ENCODE measurements at places on chromosomes 7 and 10.

- DNase-seq, result no peak
These were observed 201.1 kb upstream of the PLXNA4 start for GRCh38 chr7:132777414-132777813.

DNA sequence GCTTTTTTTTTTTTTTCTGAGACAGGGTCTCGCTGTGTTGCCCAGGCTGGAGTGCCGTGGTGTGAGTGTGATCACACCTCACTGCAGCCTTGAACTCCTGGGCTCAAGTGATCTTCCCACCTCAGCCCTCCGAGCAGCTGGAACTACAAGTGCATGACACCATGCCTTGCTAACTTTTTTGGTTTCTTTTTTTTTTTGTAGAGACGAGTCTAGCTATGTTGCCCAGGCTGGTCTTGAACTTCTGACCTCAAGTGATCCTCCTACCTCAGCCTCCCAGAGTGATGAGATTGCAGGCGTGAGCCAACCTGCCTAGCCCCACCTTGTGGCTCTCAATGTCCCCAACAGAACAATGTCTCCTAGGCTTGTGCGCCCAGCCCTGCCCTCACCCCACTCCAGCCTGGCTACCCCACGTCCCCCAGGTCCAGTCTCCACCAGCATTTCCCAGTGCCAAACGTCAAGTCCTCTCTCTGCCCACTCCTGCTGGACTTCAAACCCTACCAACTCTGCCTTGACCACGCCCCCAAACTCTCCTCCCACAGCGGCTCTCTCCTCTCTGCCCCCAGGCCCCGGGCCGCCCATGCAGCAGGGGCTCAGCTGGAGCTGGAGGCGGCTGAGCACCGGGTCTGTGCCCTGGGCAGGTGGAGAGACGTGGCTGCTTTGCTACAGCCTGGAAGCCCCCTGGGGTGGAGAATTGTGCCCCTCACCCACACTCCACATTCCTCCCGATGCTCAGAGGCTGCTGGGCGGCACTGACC is 18.9 kb downstream of the BHLHA15 start:
- no peak for DNase-seq

DNA sequence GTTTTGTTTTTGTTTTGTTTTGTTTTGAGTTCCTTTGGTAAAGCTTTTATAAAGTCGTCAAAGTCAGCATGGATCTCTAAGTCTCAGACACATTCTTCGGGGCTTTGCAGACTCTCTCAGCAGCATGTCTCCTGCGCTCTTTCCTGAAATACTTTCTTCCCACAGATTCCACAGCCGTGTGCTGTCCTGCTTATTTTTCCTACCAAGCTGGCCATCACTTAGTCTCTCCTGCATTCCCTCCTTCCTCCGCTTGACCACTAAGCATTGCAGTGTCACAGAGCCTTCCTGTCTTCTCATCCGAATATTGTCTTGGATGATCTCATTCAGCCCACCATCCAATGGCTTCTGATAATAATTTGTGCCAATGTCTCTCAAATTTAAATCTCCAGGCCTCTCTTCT is 434.3 kb upstream of the C7orf33 start:
- DNase-seq, result peak; percentile 57

DNA sequence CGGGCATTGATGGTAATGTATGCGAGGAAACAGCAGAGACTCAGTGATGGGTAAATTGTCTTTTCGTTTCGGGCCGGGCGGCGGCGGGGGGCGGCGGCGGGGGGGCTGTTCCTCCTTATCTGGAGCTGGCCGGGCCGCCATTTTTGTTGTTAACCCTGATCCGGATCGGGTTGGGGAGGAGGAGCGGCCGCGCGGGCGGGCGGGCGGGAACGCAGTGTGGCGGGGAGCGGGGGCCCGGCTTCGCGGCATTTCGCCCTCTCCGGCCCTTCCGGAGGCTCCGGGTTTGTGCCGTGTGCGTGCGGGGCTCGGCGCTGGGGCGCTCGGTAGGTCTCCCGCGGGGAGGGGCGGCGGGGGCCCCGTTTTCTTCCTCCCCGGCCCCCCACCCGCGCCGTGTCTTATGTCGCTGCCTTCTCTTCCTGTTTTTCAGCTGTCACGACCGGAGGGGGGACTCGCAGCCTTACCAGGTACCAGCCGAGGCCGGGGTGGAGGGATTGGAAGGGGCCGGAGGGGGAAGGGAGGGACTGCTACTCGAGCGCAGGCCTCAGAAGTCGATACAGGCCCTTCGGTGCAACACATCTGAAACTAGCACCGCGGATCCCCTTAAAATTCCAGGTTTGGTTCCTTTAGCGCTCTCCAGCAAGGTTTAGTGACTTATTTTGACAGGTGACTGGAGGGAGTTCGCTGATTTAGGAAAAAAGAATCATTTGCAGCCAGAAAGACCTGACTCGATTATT is 820 bp downstream of the WAC start:
- DNase-seq, result peak; percentile 23

DNA sequence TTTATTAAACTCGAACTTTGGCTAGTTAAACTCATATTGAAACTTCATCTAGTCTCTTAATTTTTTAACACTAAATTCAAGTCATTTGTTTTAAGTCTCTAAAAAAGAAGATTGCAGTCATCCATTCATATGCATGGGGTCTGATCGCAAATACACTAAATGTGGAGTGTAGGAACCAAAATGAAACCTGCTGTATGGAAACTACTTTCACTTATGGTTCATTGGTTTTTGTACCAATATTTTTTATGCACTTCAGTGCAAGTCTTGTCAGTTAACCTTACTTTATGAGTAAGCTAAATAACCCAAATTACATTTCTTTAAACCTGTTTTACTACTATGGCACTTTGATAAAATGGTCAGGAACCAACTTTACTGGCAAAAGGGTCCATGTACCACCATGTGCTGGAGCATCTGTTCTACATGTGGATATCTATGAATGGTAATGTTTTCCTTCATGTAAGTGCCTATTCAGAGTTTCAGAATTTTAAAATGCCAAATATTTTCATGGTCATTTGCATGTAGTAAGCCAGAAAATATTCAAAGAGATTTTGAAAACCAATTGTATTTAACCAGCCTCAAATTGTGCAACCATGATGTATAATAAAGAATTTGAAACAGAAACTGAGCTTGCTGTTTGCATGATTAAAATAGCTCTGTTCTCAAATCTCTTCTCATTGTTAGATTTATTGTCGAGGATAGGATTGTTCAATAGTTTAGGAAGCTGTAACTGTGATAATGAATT is 7.6 kb upstream of the SUPV3L1 start:
- DNase-seq, result no peak

- DNase-seq, result peak; percentile 10
These were observed 64.2 kb downstream of the PRLHR start for GRCh38 chr10:118531105-118531852.

GRCh38 chr10:33382216-33382600 is 47.7 kb upstream of the NRP1 start:
- DNase-seq, result no peak

- DNase-seq, result no peak
These were observed 8.1 kb upstream of the DEPP1 start for GRCh38 chr10:44986670-44987069.

DNA sequence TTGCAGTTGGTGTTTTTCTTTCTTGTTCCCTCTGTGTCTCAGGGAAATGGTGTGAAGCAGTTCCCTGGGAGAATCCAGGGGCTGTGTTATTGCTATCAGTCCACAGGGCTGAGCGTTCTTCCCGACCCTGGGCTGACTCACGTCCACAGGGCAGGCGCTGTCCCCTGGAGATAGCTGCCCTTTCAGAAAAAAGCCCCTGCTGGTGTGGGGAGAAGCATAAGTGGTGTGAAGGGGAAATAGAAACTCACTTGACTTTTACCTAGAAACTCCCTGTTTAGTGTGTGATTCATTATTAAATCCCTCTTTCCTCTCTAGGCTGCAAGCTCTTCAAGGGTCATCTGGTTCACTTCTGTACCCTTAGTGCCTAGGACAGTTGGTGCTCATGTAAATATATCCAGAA is 63.3 kb upstream of the SMNDC1 start:
- DNase-seq, result no peak

DNA sequence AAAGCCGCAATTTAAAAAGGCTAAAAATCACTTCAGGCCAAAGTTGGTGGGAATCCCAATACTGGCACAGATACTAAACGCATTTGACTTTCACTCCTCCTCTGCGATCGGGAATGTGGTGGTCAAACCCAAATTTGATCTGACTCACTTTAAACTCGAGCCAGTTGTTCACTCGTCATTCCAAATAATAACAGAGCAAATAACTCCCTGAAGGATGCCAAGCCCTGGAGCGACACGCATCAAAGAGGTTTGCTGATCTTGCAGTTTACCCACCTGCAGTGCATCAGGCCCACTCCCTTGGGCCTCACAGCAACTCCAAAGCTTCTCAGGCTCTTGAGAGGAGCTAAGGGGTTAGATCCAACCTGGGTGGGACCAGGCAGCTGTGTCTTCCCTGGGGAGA is 12.2 kb downstream of the PTN start:
- DNase-seq, result no peak

DNA sequence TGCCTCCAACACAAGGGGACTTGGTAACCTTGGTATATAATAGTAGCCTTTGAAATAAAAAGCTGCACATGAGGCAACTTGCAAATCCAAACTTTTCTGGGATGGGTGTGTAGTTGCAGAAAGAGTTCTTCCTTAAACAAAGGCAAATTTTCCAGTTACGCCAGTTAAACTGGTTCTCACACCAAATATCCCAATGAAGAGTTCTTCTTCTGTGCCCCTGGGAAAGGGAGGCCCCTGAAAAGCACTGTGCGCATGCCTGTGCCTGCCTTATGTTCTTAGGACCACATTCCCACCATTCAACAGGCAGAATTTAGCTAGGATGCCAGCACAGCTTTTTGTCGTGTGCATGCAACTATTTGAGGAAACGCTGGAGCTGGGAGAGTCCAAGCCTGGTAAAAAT is 164.8 kb upstream of the SLC25A13 start:
- DNase-seq, result no peak

- DNase-seq, result no peak
These were observed 78.4 kb downstream of the NXPH1 start for GRCh38 chr7:8511855-8512254.

DNA sequence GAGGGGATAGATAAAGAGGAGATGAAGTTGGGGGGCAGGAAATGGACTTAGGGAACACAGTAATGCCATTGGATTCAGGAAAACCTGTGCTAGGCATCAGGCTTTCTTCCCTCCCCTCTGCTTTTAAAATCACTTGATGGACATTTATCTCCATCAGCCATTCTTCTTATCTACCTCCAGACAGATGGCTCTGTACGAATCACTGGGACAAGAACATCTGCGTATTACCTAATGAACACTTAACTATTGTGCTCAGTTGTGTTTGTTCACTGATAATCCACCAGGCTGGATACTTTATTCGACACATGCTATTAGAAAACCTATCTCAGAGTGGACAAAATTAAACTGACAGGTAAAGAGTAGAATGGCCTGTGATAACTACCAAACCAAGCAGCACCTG is 40.0 kb downstream of the TNKS2 start:
- DNase-seq, result no peak

GRCh38 chr10:93742633-93743349 is 14.9 kb upstream of the LGI1 start:
- no peak for DNase-seq

- DNase-seq, result peak; percentile 45
These were observed 91.9 kb upstream of the JAZF1 start for GRCh38 chr7:28272461-28272877.

- no peak for DNase-seq
These were observed 53.9 kb downstream of the BTAF1 start for GRCh38 chr10:91977491-91977890.

DNA sequence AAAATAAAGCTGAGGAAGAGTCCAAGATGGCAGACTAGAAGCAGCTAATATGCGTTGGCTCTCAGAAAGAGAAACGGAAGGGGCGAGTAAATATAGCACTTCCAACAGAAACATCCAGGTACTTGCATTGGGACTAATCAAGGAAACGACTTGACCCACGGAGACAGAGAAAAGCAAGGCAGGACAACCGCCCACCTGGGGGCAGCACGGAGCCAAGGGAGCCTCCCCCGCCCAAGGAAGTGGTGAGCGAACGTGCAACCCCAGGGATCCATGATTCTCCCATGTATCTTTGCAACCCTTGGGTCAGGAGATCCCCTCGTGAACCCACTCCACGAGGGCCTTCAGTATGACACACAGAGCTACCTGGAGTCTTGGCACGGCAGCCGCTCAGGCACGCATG is 45.4 kb upstream of the GRM3 start:
- peak; percentile 13 for DNase-seq

- DNase-seq, result no peak
These were observed 305.4 kb downstream of the WDR37 start for GRCh38 chr10:1361411-1362105.

- DNase-seq, result no peak
These were observed 756.1 kb downstream of the GRID1 start for GRCh38 chr10:85610381-85611092.

- DNase-seq, result no peak
These were observed 15.7 kb upstream of the CNPY1 start for GRCh38 chr7:155562106-155562505.

- no peak for DNase-seq
These were observed 15.0 kb downstream of the CLRN3 start for GRCh38 chr10:127877699-127878098.

GRCh38 chr10:3220853-3221252 is 48.3 kb upstream of the PITRM1 start:
- DNase-seq, result peak; percentile 65

- DNase-seq, result no peak
These were observed 76.8 kb upstream of the KLF6 start for GRCh38 chr10:3861795-3862194.

GRCh38 chr10:113709221-113709838 is 29.6 kb downstream of the CASP7 start:
- DNase-seq, result peak; percentile 71

GRCh38 chr10:22103701-22104470 is 100.4 kb upstream of the DNAJC1 start:
- no peak for DNase-seq

GRCh38 chr7:95972523-95972922 is 200.2 kb downstream of the DYNC1I1 start:
- DNase-seq, result no peak

- DNase-seq, result no peak
These were observed 505.1 kb upstream of the FOXK1 start for GRCh38 chr7:4177001-4177400.

GRCh38 chr10:106139915-106140314 is 1024.6 kb downstream of the SORCS1 start:
- DNase-seq, result no peak

DNA sequence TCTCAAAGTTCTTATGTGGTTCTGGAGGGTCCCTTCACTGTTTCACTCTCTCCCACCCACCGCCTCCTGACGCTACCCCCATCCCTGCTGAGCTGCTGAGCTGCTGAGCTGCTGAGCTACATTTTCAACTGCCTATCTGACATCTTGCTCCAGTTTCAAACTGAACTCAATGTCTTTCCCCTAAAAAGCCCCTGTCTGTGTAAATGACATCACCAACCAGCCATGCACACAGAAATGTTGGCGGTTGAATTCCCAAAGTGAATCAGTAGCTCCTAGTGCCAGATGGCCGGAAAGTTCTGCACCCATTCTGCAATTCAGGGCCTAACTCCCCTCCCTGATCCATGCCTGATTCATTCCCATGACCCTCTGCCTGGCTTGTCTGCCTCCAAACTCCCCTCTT is 71.2 kb downstream of the WNT2 start:
- no peak for DNase-seq

- no peak for DNase-seq
These were observed 66.2 kb upstream of the RHEB start for GRCh38 chr7:151585744-151586393.

GRCh38 chr7:95684505-95684904 is 87.8 kb upstream of the DYNC1I1 start:
- DNase-seq, result no peak
